Mesenteric fat pad (tissue), 1 donor: ENCODE measurements at places on chromosomes 5 and 9. TPM values are rescaled to one million over a fixed set of nuclear protein-coding genes. Genes with fewer than 3 reads are reported as not detected.

The ZNF618 gene
- total RNA-seq, result 8.2 TPM

The IRF1 gene
- 61.1 TPM for total RNA-seq

The PSD2 gene
- total RNA-seq, result not detected

DNA sequence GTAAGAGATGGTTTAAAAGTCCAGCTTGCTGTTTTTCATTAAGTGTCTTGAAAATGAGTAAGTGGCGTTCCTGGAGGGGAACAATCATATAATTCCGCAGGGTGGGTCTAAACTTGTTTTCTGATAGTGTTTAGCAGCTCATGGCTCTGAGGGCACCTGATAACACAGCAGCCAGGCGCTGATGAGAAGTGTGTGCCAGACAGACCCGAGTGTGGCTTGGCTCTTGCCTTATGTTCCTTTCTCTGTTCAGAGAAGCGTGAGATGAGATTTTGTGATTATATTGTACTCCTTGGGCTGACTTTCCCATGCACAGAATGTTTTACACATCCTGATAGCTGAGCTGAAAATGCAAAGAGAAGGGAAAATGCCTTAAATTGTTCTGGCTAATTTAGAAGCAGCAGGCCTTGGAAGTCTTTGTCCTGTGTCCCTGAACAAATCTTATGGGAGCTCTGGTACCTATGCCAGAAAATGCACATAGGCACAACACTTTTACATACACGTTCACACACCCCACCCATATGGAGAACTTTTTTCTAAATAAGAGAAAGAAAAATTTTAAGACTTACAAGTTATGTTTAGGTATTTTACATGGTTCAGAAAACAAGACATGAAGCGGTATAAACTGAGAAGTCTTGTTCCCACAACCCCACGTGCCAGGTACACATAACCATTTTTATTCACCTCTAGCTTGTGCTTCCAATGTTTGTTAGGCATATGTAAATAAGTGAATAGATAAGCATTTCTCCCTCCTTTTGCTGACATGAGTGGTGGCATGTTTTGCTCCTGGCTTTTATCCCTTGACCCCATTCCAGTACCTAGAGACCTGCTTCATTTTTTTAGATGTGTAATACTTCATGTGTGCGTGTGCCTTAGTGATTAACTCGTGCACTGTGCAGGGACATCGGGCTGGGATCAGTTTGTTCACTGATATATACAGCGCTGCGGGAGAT is 152.2 kb upstream of the OTULINL start:
- no peak for DNase-seq

DNA sequence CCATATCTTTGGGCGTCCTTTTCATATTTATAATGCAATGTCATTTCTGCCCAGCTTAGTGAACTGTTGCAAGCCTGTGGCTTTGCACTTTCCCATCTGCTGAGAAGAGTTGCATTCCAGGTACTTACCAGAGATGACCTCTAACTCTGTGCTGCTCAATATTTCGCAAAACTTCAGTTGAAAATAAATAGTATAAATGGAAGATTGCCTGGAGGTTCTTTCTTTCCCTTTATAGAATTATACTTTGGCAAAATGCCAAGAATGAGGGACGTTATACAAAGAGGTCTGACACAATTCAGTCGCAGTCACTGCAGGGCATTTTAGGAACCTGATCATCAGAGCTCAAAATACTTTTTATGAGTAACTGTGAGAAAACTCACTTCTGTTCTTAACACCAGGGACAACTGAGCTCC is 18.9 kb upstream of the VLDLR start:
- DNase-seq, result no peak

DNA sequence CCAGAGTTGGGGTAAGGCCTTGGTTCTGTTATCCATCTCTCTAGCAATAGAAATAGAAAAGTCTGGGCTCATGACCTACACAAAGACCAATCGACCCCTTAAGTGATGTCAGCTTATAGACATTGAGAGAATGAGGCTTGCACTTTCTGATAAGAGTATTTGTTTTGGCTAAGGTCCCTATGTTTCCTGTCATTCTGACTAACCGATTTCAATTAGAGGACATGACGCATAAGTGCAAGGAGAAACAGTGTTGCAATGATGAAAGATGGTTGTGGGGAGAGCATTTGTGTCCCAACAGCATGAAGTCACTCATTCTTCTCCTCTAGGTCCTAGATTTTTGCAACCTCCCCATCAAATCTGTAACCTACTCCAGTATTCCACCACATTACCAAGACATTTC is 255.1 kb downstream of the MAT2B start:
- DNase-seq, result no peak

DNA sequence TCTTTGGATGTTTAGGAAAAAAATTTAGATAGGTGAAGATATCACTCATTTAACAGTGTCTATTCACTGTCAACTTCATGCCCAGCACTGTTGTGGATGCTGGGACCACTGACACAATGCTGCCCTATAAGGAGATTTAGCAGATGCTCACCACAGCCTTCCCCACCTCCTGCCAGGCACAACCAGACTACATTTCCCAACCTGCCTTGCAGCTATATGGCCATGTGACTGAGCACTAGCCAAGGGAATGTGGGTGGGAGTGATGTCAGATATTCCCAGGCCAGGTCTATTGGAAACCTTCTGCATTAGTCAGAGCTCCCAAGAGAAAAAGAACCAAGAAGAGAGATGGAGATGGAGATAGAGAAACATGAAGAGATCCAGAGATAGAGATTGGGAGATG is 302.6 kb upstream of the TAS2R1 start:
- no peak for DNase-seq
